ENCODE measurements at places on chromosomes 7 and 10. TPM values are rescaled to one million over a fixed set of nuclear protein-coding genes. Genes with fewer than 3 reads are reported as not detected.

The DIP2C gene
- 21.1 TPM for total RNA-seq

The CALHM1 gene
- not detected for total RNA-seq

The PAX4 gene
- not detected for total RNA-seq

The CACNB2 gene
- 20.6 TPM for total RNA-seq

The ADAM22 gene
- total RNA-seq: 1.9 TPM

The CFAP69 gene
- 3.7 TPM for total RNA-seq

The LFNG gene
- 4.3 TPM for total RNA-seq

The CXCL12 gene
- 64.0 TPM for total RNA-seq

The MYH16 gene
- total RNA-seq: not detected

The SPDYE18 gene
- not detected for total RNA-seq

The STOX1 gene
- total RNA-seq: 0.26 TPM

The TMEM213 gene
- total RNA-seq: not detected

The DYNC1I1 gene
- total RNA-seq: 41.3 TPM

The TMEM26 gene
- total RNA-seq: 0.11 TPM

All from right atrium auricular region (tissue), 2 donors.